ENCODE measurements at places on chromosomes 1 and 21.

GRCh38 chr1:214570442-214570841, 19.0 kb upstream of the PTPN14 start:
- DNase-seq = no peak

DNA sequence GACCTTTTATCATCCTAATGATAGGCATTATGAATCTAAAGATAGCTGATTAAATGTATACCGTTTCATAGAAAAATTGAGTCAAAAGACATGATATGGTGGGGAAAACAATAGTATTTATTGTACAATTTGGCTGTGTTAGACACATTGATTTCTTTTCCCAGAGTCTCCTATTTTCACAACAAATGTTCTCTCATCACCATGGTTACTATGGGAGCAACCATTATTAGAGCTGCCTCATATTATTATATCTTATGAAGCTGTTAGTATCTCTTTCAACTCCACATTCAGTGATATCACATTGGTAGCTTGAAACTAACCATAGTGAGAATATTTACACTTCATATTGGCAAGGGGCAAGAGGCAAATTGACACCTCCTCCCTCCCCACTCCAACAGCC, 10.7 kb upstream of the CTH start:
- no peak for DNase-seq

DNA sequence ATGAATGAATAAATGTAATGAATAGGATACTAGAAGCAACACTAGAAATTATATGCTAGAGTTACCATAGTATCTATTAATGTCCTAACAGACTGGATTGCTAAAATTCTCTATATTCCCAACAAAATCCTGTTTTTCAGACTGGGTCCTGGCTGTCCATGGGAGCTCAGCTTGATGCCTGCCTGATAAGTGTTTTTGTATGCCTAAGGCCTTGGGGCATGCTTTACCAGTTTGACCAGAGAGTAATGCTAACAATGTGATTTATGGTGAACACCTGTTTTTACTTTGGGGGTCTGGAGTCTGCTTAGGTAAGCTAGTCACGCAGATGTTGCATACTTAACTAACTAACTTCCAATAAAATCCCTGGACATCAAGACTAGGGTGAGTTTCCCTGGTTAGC, 318.8 kb upstream of the DEPDC1 start:
- DNase-seq = no peak

DNA sequence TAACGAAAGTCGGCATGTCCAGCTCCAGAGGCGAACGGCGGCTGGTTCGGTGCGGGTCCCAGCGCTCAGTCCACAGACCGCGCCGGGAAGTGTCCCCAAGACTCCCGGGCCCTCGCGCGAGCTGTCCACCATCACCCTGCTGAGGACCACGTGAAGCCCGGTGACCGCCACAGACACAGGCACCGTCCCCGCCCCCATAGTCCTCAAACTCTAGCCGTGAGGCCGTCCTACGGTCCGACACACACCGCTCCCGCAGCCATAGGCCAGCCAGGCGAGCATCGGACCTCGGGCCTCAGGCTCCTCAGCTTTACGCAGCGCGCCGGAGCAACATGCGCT, 535 bp downstream of the SETD4 start:
- DNase-seq = no peak

- DNase-seq = no peak
Observed at GRCh38 chr1:242405947-242406346, 118.5 kb downstream of the PLD5 start.

GRCh38 chr1:234763367-234763766, 153.4 kb upstream of the IRF2BP2 start:
- DNase-seq = peak; percentile 7

Measured in left hindlimb (tissue), 1 donor.